CD4-positive, alpha-beta T cell treated with Interleukin-2 at 100 ng/mL for 4 hours (primary cell): ENCODE measurements at places on chromosomes 6 and 20.

DNA sequence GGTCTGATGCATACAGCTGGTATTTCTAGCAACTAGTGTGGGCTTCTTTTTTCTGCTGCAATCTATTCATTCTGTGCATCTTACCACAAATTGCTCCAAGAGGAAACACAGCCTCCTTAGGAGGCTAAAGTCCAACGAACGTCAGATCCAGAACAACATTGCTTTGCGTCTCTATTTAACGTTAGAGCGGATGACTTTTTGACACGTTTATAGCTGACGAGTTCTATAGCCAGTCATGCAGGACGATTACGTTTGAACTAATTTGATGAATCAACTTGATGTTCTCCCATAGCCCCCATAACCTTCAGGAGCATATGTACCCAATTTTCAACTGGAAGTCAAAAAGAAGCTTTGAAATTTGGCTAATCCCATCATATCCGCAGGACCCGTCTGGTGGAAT, 59.9 kb downstream of the TSHZ2 start:
- DNase-seq, result no peak

DNA sequence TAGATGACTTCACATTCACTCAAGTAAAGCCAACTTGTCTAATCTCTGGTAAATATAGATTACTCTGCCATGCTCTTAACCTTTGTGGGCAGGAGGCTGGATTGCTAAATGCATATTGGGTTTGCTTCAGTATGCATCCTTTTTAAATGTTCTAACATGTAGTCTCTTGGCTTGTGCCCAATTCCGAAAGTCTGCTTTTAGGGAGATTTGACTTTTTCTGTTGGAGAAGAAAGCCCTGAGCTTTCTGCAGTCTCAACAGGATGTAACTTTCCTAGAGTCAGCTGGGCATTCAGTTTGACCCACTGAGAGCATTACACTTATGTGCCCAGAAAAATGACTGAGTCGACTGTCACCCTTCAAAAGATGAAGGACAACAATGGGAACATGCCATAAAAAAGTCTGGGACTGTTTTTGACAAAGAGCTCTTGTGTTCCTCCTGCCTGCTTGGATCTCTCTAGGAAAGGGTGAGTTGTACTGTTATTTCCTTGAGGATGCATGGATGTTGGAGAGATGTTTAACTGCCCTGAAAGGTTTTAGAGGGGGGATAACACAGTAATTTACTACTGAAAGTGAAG, 299.4 kb downstream of the ZFAND3 start:
- no peak for DNase-seq

- peak; percentile 40 for DNase-seq
Measured at GRCh38 chr6:90425161-90425641, 128.6 kb upstream of the BACH2 start.

DNA sequence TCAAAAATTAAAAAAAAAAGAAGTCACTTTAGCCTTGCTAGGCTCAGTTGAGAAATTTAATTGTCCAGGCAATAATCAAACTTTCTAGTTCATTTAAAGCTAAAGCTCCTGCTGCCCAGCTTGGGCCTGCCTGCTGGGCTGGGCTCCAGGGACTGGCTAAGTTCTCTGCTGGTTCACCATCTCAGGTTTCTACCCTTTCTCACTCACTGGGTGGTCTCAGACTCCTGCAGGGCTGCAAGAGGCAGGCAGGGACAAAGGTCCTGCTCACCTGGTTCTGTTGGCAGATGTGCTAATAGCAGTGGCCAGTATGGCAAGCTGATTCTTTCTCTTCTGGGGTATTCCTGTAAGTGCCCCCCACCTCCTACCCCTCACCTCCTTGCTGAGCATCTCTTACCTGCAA, 21.2 kb upstream of the RTF2 start:
- no peak for DNase-seq

- no peak for DNase-seq
Measured at GRCh38 chr20:49279677-49280462, 2.0 kb upstream of the ZNFX1 start.

- DNase-seq, result no peak
Measured at GRCh38 chr6:15344192-15344519, 98.3 kb downstream of the JARID2 start.

GRCh38 chr6:96899019-96899418, 1.3 kb upstream of the NDUFAF4 start:
- DNase-seq, result no peak
